ENCODE measurements at places on chromosomes 11 and 22.

GRCh38 chr11:126700768-126701519, 299.6 kb downstream of the KIRREL3 start:
- DNase-seq, result no peak

DNA sequence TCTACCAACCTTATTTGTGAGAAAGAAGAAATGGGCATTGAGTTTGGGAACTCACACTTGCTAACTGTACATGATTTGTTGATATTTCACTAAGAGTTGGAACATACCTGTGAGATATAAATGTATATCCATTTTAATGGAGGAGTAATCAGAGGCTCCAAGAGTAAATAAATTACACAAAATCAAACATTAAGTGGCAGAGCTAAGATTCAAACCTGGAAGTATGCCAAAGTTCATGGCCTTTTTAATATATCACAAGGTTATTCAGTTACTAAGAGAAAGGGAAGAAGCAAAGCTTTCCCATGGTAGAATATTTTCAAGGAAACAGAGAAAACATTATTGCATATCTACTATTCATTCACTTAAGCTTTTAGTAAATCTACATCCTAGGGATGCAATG, 1641.1 kb downstream of the FAM181B start:
- DNase-seq, result no peak

- no peak for DNase-seq
Measured at GRCh38 chr11:64734811-64735724, 8.9 kb downstream of the RASGRP2 start.

DNA sequence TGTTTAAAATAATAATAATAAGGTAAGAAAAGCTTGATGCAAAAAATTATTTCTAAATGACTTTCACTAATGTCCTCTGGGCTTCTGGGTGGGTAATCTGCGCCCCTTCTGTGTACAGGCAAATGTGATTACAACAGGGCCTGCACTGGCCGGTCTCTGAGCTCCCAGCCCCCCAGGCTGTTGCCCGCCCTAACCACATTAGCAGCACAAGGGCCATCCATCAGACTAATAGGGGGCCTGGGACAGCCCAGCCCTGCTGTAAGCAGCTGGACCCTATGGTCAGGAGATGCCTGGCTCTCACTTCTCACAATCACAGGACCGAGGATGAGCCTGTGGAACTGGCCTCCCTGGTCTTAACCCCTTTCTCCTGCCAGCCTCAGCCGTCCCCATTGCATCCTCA, 388.4 kb downstream of the BUD13 start:
- no peak for DNase-seq

GRCh38 chr22:27250886-27251285, 550.7 kb downstream of the MN1 start:
- DNase-seq, result no peak

DNA sequence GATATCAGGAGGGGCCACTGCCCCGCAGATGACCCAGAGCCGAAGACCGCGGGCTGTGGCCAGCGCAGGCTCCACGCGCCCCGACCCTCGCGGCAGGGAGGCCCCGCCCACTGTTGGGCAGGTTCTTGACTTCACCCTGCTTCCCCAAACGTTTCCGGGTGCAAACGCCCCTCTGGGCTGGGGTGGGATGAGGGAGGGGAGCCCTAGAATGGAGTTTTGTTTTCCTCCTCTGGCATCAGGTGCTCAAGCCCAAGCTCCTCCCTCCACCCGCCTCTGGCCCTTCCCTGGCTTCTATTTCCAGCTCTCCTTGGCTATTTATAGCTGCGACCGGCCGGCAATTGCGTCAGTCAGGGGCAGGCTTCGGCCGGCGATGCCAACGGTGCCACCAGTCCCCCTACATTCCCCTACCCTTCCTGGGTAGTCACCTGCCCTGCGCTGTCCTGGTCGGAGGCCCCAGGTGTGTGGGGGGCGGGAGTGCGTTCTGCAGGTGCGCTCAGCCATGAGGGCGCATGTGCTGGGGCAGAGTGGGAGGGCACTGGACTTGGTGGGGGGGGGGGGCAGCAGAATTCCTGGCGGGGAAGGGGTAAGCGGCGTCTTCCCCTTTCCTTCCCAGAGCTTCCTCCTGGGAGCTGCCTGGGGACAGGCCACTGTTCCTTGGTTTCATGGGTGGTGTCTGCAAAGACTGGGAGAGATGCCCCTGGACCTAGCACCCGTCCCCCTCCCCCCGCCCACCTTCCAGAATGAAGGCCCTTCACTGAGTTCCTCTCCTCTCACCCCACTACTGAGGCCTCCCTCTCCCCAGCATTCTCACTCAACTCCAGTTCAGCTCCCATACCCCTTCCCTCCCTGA, 23.6 kb downstream of the DUSP8 start:
- no peak for DNase-seq

DNA sequence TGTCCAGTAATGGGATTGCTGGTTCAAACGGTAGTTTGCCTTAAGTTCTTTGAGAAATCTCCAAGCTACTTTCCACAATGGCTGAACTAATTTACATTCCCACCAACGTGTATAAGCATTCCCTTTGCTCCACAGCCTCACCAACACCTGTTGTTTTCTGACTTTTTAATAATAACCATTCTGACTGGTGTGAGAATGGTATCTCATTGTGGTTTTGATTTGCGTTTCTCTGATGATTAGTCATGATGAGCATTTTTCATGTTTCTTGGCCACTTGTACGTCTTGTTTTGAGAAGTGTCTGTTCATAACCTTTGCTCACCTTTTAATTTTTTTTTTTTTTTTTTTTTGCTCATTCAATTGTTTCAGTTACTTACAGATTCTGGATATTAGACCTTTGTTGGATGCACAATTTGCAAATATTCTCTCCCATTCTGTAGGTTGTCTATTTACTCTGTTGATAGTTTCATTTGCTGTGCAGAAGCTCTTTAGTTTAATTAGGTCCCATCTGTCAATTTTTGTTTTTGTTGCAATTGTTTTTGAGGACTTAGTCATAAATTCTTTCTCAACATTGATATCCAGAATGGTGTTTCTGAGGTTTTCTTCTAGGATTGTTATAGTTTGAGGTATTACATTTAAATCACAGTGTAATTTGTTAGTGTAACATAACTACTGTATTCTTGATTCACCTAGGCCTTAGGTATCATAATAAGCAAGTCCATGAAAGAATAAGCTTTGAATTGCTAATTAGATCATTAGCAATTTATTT, 33.0 kb downstream of the CCDC34 start:
- DNase-seq, result no peak

GRCh38 chr11:67382276-67383136, 9.1 kb upstream of the CLCF1 start:
- DNase-seq, result peak; percentile 85

GRCh38 chr22:39688186-39688785, 117.7 kb downstream of the CACNA1I start:
- no peak for DNase-seq

- DNase-seq, result no peak
Measured at GRCh38 chr22:42752912-42753311, 32.2 kb upstream of the A4GALT start.

- no peak for DNase-seq
Measured at GRCh38 chr11:113839842-113840241, 35.5 kb downstream of the USP28 start.

GRCh38 chr11:61445516-61445915, 15.6 kb downstream of the SDHAF2 start:
- no peak for DNase-seq

GRCh38 chr22:35648066-35649025, at the start of gene APOL6:
Gene APOL6, plus strand, starts transcription at chr22:35648446. Its CDS starts 7,980 bp downstream, at chr22:35656426.
- DNase-seq, result peak; percentile 48

GRCh38 chr11:57111619-57112018, 70.1 kb upstream of the LRRC55 start:
- no peak for DNase-seq

GRCh38 chr11:7561562-7561961, 47.8 kb downstream of the PPFIBP2 start:
- no peak for DNase-seq

DNA sequence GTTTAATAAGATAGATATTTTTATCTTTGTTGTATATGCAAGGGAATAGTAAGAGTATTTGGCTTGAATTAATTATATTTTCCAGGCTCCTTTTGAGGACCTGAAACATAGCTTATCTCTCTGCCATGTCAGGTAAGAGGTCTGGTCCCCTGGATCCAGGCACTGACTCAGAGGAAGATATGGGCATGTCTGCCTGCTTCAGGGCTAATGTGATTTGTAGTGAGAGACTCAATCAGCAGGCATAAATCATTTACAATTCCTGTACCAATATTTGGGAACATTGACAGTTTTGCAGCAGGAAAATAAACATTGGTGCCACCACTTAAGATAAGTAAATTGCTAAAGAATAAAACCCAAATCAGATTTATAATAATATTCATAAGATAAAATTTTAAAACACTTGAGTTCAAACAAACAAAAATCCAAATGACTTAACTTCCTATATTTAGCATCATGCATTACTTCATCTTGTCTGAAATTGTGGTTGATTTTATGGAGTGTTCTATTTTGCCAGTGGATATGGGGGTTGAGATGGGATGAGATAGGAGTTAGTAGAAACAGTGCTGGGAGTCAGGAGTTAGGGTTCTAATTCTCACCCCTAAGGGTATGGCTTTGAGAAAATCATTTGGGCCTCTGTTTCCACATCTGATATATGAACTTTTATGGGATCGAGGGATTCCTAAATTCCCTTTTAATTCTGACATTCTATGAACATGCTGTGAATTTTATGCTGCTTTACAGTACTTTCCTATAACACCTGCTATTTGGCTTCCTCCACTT, 5.1 kb upstream of the CALCA start:
- DNase-seq, result no peak

DNA sequence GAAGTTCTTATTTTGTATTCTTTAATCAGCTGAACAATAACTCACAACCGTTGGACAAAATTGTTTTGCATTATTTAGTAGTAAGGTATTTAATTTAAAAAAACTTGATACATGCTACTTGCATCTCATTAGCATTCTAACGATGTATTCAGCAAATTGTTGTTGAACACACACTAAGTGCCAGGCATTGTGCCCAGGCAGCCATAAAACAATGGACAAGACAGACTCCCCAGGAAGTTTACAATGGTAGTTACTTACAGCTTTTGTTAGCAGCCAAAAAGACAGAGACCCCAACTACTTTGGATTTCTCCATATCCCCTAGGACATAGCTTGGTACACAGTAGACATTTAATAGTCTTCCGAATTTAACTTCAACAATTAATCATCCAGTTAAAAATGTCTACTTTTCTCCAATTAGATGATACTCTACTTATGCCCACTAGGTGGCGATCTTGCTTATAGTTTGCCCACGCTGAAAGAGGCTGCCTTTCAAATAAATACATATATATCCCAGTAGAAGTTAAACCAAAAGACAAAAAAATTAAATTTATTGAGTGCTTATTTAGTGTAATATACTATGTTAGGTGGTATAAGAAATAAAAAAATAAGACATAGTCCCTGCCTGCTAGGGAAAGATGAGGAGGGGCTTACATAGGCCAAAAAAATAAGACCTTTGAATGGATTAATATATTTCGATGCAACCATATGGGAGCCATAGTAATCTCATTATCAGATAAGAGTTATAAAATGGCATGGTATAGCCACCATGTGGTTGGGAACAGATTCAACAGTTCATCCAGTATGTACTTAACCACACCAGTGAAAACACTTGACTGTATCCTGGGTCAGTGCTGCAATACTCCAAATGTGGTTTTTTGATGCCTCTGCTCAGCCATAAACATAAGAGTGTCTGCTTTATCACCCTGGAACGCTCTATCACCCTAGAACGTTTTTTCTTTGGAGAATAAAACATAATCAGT, 2.0 kb upstream of the FJX1 start:
- no peak for DNase-seq

GRCh38 chr22:49393526-49393925, 434.1 kb downstream of the BRD1 start:
- DNase-seq, result no peak

GRCh38 chr11:914747-915501, 4.3 kb upstream of the CHID1 start:
- DNase-seq, result no peak

- no peak for DNase-seq
Measured at GRCh38 chr11:12989428-12990161, 19.5 kb upstream of the RASSF10 start.

GRCh38 chr11:13965337-13965736, 2.8 kb downstream of the SPON1 start:
- no peak for DNase-seq

DNA sequence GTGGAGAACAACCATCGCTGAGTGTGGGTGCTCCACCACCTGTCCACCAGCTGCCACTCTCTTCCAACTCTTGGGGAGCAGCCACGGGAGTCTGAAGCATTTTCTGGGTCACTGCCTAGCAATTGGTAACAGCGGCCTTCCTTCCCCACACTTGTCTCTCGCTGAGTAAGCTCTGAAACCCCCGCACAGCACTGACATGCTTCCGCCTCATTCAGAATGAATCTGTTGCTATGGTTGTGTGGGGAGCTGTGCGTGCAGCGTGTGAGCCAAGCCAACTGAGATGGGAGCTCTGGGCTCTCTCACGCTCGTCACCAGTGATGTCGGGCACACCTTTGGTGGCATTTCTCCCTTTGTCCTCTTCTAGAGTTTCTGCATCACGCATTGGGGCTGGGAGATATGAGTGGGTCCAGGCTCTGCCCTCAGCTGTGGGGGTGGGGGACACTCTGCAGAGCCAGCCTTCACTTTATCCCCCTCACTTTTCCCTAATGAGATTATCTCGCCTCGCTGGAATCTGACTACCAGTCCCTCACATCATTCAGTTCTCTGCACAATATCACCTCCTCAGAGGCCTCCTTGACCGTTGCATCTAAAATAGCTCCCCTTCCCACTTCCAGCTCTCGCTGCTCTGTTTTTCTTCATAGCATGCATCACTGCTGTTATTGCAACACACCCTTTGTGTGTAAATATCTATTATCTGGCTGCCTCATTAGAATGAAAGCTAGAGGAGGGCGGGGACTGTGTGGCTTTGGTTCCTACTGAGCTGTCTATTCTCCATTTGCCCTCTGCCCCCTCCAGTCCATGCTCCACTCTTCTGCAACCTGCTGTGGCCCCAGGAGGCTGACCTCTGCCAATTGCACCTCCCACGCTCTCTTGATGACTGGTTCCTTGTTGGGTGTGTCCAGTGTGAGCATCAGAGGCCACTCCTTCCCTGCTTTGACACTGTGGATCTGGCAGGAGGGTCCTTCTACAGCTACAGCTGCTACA, 569.9 kb upstream of the CADM1 start:
- DNase-seq, result no peak

GRCh38 chr22:25282346-25282670, 62.9 kb downstream of the CRYBB2 start:
- no peak for DNase-seq

GRCh38 chr11:12110714-12111548, 541 bp downstream of the MICAL2 start:
- peak; percentile 34 for DNase-seq

DNA sequence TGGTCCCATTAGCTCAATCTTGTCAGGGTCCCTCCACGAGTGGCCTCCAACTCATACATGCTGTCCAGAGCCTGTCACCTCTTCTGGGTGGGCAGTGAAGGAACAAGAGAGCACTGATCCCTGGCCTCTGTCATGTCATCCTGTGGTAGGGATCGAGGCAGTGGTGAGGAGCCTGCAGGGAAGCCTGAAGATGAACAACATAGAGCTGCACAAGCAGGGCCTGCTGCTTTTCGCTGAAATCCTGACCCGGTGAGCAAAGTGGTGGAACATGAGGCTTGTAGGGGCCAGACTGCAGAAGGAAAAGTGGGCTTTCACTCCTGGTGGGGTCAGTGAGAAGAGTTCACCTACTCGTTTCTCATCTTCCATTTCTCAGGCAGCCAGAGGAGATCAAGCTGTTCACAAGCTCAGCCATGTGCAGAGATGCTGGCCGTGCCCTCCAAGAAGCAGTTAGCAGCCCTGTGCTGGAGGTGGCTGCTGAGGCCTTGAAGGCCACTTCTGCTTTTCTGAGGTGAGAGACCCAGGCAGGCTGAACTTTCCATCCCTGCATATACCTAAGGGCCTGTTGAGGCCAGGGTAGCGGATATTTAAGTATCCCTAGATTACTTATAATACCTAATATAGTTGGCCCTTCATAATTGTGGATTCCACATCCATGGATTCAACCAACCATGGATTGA, 32.9 kb downstream of the MEI1 start:
- DNase-seq, result no peak
